Activated CD4-positive, alpha-beta T cell treated with anti-CD3 and anti-CD28 coated beads for 48 hours (primary cell): ENCODE measurements at places on chromosomes 3 and 15.
A peak's percentile ranks its signal among the peaks of the same experiment; 100 is the strongest.

GRCh38 chr3:41575724-41576123 lies 376.4 kb downstream of the CTNNB1 start:
- DNase-seq = no peak

DNA sequence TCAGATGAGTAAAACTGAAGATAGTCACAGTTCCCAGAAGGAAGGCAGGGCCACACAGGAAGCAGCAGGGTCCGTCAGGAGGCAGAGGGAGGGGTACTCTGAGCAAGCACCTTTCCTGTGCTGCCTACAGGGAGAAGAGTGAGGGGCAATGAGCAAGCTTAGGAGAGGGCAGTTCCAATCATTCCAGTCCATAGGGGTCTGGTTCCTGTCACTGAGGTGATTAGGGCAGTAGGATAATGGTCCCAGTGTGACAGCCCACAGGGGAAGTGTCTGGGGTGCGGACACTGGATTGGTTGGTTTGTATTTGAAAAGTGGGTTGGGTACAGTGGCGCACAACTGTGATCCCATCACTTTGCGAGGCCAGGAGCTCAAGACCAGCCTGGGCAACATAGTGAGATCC lies 7.1 kb upstream of the ACAD9 start:
- no peak for DNase-seq

GRCh38 chr15:67465196-67465952 lies 55.6 kb upstream of the C15orf61 start:
- DNase-seq = no peak

DNA sequence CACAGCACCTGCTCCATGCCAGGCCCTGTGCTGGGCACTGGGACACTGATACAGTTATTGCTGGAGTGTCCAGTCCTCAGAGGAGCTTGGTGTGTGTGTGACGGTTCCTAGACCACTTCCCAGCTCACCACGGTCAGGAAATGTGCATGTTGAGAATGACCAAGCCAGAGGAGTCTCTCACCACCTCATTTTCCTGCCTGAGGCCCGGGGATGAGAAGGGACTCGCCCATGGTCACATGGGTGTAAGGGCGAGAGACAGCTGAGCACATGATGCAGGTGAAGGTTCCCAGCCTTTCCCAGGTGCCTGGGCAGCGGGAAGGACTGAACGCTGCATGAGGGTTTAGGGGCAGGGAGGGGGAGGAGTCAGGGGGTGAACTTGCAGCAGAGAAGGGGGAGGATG lies 180.9 kb upstream of the TLE3 start:
- DNase-seq = no peak

GRCh38 chr15:38660738-38661137 lies 96.1 kb upstream of the RASGRP1 start:
- peak; percentile 45 for DNase-seq

GRCh38 chr15:58748852-58749531 lies 515 bp downstream of the ADAM10 start:
- DNase-seq = peak; percentile 56

DNA sequence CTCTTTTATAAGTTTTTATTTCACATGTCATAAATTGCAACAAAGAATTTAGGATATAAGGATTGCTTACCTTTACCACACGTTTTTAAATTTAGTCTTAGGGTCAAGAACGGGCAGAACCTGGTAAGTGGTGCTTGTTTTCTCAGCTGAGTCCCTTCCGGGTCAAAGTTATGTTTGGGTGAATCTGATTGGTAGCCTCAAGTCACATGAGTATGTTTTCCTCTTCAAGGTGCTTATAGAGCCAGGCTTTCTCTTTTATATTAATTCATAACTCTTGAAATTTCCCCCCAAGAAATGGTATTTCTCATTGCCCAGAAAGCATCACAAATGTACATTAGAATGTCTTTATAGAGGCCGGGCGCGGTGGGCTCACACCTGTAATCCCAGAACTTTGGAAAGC lies 415.7 kb upstream of the ROBO2 start:
- no peak for DNase-seq

DNA sequence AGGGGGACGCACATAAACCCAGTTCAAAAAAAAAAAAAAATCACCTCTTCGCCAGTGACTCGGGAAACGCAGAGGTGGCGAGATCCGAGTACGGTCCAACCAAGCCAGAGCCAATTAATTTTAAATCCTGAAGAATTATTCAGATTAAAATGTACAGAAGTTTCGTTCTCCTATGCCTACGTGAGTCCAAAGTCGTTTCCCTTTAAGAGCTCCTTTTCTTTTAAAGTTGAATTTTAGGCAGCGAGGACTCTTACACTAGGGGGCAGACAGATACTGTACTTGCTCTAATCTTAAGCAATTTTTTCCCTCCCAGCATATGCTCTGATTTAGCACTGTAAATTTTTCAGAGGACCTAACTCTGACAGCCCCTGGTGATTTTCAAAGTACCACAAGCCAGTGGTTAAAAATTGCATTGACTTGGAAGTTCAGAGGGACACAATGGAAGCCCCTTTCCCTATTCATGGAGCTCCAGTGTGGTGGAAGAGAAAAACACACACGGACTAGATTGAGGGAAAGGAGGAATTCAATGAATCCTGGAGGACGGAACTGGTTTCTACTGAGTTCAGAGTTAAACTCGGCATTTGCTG lies 3.3 kb upstream of the NR2F2 start:
- no peak for DNase-seq

GRCh38 chr15:32941823-32942222 lies 224.0 kb downstream of the GREM1 start:
- no peak for DNase-seq

DNA sequence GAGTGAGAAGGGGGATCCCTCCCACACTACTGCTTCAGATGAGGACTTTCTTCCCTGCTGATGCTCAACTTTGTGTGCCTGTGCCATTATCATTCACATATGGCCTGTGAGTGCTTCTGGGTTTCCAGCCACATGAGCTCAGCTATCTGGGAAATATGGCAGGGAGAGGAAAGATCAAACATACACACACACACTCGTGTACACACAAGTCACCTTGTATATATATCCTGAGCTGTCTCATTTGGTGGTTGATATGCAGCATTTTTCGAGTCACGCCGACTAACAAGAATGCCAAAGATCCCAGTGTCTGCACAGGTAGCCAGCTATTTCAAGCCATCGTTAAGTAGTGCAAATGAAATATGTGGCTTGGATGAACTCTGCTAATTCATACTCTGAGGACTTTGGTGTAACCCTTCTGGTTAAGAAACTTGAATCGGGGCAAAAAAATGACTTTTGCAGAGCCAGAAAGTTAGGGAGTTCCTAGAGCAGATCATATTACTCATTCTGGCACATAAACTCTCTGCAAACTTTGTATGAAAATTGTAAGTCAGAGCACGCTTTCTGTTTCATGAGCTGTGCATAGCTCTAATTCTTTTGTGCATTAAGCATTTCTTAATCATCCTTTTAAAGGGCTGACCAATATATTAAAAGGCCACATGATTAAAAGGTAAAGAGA lies 24.9 kb upstream of the WNT5A start:
- DNase-seq = no peak

- no peak for DNase-seq
Measured at GRCh38 chr15:74595271-74595670, 20.4 kb upstream of the CLK3 start.

DNA sequence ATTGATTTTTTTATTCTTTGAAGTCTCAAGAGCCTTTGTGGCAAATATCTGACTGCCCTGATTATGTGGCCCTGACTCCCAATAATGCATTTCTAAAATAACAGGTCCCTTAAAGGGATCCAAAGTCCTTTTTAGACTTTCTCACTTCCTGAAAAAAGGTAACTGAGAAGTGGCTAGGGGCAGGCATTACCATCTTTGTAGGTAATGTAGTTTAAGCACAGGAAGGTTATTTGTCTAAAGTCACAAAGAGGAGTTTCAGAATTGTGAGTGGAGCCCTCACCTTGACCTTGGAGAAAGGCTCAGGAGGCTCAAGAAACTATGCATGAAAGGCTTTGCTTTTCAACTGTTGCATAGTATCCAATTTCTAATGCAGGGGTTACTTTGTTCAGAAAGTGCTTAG lies 142.9 kb upstream of the MRPL3 start:
- no peak for DNase-seq

DNA sequence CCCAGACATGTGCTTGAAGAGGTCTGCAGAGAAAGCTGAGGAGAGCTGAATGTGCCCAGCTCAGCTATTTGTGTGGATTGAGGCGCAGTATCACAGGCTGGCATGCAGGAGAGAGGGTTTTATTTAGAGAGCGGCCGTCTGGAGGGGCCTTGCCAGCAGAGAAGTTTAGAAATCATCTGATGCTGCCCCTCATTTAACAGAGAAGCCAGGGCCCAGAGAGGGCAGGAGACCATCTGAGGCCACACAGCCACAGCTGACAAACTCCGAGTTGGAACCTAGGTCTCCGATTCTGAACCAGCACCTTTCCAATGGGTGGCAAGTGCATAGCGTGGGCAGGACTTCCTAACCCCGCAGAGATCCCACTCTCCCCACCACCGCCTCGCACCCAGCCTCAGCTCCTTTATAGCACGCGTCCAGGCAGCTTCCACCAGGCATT lies 101.0 kb downstream of the LSM3 start:
- no peak for DNase-seq

DNA sequence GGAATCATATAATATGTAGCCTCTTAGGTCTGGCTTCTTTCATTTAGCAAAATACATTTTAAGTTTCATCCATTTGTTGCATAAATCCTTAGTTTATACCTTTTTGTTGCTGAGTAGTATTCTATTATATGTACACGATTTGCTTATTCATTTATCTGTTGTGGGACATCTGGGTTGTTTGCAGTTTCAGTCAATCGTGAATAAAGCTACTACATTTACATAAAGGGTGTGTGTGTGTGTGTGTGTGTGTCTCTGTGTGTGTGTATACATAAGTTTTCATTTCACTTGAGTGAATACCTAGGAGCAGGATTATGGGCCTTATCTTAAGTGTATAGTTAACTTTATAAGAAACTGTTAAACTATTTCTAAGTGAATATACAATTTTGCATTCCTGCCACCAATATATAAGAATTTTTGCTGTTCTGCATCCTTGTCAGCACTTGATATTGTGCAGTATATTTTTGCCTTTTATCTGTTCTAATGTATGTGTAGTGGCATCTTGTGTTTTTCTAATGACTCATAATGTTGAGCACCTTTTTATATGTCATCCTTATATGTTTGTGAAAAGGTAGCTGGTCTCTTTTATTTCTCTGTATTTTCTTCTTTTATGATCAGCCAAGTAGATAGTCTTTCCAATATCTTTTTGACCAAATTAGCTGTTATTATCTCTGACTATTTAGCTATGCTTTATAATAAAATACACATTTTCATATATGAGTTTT lies 55.0 kb downstream of the GLCE start:
- no peak for DNase-seq

GRCh38 chr3:177371146-177371545 lies 173.9 kb upstream of the TBL1XR1 start:
- DNase-seq = no peak

DNA sequence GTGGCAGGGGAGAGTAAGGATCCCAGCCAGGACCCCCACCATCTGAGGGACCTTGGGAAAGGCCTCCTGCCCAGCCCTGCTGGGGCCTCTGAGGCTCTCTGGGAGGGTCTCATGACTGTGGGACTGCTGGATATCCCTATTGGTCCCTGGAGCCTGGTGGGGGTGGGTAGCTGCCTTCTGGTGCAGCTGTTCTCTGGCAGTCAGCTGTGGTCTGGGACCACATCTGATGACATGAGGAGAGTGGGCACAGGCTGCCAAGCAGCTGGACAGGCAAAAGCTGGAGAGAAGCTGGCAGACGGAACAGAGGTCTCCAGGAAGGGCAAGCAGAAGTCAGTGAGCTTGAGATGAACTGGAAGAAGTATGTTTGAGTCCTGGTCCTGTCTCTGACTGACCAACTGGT lies 22.4 kb downstream of the PLEKHO2 start:
- no peak for DNase-seq

- DNase-seq = peak; percentile 73
Measured at GRCh38 chr3:195907934-195908693, at the start of gene TNK2. TSS of gene TNK2 (minus strand) at chr3:195908551. CDS start at chr3:195888588, 19,963 bp downstream.

- DNase-seq = no peak
Measured at GRCh38 chr3:178458313-178459037, 77.8 kb upstream of the KCNMB2 start.

DNA sequence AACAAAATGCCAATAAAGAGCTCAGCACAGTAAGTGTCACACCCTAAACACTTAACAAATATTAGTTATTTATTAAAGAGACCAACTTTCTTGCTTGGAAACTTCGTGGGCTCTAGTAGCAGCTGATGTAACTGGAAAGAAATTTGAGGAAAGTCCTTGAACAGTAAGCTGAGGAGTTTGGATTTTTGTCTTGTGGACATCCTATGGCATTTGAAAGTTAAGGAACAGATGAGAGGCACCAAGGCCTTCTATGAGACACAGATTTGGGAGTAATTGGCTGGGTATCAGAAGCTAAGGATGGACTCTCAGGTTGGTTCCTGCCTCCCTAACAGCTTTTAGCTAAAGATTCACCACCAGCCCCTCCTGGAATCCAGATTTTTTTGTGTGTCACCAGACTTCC lies 59.7 kb upstream of the FILIP1L start:
- no peak for DNase-seq

DNA sequence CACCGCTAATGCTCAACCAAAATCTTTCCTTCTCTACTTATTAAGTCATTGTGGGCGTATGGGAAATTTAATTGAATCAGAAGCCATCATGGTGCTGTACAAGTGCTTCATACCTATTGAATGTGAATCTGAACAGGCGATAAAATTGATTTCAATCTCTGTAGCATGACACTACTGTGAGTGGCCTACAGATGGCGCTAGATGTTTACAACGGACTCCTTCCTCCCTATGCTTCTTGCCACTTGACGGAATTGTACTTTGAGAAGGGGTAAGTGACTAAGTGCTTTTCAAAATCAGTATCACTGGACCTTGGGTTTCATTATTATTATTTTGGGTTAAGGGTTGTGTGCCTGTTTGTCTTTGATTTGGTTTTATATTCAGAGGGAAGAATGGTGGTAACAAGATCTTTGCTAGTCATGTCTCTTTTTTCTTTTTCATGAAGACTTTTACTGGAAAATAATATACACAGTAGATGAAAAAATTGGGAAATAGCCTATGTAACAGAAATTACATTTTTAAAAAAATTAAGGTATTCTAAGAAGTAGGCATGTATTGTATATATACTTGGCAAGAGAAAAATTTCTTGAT lies 35.4 kb downstream of the ACP3 start:
- peak; percentile 78 for DNase-seq

GRCh38 chr3:103385961-103386656 lies 951.3 kb downstream of the ZPLD1 start:
- DNase-seq = no peak

DNA sequence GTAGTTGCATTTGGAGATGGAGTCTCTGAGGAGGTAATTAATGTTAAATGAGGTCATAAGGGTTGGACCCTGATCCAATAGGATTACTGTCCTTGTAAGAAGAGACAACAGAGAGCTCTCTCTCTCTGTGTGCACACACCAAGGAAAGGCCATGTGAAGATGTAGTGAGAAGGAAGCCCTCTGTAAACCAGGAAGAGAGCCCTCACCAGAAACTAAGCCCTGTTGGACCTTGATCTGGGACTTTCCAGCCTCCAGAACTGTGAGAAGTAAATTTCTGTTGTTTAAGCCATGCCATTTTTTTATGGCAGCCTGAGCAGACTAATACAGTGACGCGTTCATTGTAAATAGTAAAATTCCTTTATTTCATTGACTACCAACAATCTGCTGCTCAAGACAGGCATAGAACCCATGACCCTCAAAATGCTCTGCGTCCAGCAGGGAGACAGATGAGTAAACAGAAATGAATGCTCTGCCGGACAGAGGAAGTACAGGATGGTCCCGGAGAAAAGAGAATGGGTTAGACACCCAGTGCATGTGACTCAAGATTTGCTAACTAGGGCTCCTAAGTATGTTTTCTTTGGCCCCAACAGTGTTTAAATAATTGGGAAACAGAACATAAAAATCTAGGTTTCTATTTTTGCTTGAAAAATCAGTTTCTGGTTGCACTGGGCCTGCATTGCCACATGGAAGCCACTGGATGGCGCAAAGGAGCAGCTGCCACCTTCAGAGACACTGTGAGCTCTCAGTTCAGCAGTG lies 37.9 kb upstream of the TNFAIP8L3 start:
- DNase-seq = peak; percentile 37
